ENCODE measurements at places on chromosomes 4 and X.

GRCh38 chrX:83658731-83659130 lies 150.6 kb downstream of the POU3F4 start:
- DNase-seq = no peak

DNA sequence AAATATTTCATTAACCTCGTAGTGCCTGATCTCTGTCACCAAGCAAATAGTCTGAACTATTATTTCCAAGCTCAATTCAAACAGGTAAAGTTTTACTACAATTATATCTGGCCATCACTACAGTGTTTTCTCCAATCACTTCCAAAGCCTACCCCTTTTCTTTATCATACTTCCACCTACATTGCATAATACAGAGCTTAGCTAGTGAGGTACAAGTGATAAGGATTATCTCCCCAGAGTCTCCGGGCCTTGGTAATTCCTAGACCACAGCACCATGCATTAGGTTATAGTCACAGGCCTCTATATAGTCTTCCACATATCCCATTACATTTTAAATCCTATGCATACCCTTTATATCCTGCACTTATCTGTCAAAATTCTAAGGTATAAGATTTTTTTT lies 154.2 kb downstream of the SNCA start:
- DNase-seq = no peak

DNA sequence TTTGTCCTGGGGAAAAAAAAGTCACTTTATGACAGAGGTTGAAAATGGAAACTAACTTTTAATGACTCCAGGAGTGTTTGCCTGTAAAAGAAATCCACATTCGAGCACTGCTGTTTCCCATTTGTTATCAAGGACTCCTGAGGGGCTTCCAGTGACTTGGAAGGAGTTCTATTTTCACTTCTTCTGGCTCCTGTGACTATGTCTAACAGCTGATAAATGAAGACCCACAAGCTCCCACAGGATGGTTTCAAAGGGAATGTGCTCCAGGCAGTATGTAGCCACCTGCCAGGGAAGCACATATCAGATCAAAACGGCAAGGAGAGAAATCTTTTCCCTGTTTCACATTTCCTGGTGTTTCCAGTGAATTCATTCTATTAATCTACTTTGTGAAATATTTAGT lies 159.8 kb upstream of the FAM241A start:
- no peak for DNase-seq

- DNase-seq = no peak
Observed at GRCh38 chr4:135184715-135185114, 983.1 kb upstream of the PABPC4L start.

DNA sequence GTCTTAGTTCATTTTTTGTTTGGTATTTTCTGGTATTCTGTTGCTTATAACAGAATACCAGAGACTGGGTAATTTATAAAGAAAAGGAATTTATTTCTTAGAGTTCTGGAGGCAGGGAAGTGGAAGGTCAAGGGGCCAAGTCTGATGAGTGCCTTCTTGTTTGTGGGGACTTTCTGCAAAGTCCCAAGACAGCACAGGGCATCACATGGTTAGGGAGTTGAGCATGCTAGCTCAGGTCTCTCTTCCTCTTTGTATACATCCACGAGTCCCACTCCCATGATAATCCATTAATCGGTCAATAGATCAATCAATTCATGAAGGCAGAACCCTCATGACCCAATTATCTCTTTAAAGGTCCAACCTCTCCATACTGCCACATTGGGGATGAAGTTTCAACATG lies 31.1 kb downstream of the IL13RA1 start:
- no peak for DNase-seq

DNA sequence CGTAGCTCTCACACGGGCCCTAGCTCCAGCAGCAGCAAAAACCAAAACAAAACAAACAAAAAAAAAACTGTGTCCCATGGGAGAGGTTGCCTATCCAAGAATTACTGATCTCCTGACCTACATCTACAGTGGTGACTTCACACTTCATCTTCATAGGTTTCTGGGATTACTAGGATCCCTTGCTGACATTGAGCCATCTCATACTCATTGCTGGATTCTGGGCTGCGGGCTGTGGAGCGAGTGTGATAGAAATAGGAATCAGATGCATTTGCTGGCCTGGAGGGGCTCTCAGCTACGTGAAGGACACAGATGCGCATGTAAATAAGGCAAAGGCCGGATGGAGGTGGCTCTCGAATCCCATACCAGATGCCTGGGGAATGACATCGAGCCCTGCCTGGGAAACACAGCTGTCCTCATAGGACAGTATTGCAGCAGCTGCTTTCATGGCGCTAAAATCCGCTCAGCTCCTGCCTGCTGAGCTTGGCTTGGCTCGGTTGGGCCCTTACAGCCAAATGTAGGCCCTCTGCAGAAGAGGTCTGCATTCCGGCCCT lies 41.7 kb downstream of the CNGA2 start:
- no peak for DNase-seq

- no peak for DNase-seq
Observed at GRCh38 chrX:12301288-12301687, 163.0 kb downstream of the FRMPD4 start.

DNA sequence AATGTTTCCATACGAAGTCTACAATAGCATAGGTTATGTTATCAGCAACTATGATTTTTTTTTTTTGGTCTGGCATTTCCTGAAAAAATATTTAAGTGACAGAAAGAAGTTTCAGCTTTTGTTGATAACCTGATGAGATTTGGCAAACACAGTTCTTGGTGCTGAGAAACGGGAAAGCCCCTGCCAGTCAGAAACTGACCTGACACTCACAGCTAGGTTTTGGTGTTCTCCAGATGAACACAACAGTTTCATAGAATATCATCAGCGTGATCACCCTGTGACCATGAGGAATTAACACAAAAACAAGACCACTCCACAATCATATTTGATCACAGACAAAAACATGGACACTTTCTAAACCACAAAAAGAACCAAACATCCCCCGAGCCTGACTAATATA lies 152.5 kb upstream of the DCAF8L1 start:
- DNase-seq = no peak

DNA sequence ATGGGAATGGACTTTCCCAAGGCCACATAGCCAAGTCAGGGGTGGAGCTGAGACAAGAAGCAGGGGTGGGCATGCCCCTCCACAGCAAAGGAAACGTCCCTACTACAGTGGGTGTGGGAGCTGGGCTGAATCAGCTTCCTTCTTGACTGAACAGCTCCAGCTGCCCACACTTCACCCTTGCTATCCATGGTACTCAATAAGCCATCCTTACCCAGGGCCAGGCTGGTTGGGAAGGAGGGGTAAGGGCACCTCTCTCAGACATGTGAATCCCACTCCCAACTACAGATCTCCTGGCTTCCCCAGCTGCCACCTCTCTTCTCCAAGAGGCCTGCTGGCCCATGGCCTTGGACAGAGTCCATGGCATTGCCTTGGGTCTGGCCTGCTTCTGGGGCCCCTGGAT lies 21.0 kb downstream of the LAS1L start:
- no peak for DNase-seq

GRCh38 chr4:11904117-11904535 lies 475.4 kb upstream of the HS3ST1 start:
- DNase-seq = no peak
